Amygdala (tissue), 56 donors: ENCODE measurements at places on chromosomes 3 and 15.

GRCh38 chr15:35697549-35698299, 151.8 kb upstream of the DPH6 start:
- DNase-seq, result no peak

GRCh38 chr3:106170636-106171035, 301.8 kb upstream of the CBLB start:
- DNase-seq, result no peak

- no peak for DNase-seq
These were observed 428.1 kb downstream of the ROBO2 start for GRCh38 chr3:77467702-77468625.

- DNase-seq, result no peak
These were observed 402.2 kb downstream of the EPHB1 start for GRCh38 chr3:135197246-135197645.

GRCh38 chr3:148042663-148043445, 633.7 kb downstream of the ZIC1 start:
- DNase-seq, result no peak

GRCh38 chr15:79192462-79193036, 90.0 kb upstream of the ANKRD34C start:
- no peak for DNase-seq

DNA sequence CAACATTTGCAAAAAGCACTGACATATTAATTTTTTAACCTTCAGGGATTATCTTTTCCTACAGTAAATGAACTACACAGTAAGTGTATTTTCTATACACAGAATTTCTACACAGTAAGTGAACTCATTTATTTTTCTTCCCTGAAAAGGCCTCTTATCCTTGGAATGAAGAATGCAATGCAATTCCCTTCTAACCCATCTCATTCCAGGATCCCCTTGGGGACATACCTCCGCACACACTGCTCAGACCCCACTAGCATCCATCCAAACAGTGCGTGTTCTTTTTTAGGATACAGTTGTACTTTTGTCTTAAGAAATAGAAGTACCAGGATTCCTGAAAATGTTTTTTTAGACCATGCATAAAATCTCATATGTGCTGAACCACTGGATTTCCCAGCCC, 152.8 kb downstream of the UACA start:
- DNase-seq, result no peak

GRCh38 chr15:96947296-96948229, 617.1 kb downstream of the NR2F2 start:
- DNase-seq, result no peak

DNA sequence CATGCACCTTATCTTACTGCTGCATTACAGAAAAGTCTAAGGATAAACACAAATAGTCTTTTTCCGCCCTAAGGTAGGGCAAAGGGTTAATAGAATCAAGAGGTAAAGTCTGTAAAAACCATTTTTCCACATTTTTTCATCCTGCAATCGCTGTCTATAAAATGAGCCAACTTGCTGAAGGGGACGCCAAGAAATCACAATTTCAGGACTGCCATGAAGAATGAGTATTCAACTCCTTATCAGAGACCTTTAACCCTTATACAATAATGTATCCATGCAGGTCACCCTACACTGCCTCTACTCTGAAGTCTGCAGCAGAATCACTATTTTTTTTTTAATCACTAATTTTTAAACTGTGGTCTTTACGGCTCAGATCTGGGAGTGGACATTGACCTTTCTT, 1.1 kb upstream of the DNAJC13 start:
- DNase-seq, result no peak

DNA sequence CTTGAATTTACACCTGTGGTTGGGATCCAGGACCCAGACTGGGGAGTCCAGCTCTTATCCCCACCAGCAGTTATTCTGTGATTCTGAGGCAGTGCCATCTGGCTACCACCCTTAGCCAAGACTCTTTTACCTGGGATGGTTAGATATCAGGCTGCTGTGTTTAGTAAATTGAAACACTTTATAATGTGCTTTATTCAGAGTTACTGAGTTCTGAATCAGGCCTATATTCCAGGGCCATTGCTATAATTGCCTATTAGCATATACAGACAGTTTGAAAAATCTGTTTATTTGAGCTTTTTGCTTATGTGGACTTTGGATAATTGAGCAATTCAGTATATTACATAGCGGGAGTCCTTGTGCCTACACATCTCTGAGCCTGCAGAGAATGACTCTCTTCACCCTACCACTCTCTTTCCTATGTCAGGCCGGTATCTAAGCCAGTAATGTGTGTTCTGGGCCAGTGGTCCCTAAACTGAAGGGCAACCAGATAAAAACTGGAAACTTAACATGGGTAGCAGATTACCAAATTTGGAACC, 45.4 kb upstream of the TRAK1 start:
- DNase-seq, result no peak

- DNase-seq, result no peak
These were observed 192.2 kb upstream of the GADL1 start for GRCh38 chr3:31086698-31087097.

DNA sequence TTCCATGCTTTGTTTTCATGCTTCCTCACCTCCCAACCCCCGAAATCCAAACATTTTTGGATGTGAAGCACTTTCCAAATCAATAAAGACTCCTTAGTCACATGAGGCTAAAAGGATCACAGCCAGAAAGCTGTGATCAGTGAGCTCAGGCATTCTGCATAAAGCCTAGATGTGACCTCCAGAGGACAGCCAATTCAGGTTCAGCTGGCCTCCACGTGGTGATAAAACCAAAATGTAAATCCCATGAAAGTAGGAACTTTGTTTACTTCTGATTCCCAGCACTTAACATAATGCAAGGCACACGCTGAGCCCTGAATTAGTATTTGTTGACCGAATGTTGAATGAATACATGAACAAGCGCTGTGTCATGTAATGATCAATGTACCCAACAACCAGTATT, 249.5 kb upstream of the EOMES start:
- no peak for DNase-seq

DNA sequence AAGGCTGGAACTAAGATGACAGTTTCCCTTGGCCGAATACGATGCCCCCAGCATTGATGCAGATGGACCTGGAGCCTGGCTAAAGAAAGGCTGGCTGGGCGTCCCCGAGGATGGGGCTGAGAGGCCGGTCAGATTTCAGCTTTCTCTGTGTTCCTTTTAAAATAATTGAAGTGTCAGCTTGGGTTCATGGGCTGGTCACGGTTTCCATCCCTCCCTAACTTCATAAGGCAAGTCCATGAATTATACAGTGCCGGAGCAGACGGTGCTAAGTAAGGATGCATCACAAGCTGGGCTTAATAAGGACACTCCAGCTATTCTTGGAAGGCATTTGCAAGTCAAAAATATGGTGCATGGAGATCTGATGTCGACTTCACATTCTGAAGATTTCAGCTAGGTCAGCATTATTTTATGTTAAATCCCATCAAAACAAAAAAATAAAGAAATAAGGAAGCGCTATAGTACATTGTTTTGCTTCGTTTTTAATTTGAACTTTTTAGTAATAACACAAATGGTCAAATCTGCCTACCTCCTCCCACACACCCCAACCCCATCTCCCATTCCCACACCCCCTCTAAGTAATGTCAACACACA, 220.8 kb downstream of the RPLP1 start:
- DNase-seq, result no peak

DNA sequence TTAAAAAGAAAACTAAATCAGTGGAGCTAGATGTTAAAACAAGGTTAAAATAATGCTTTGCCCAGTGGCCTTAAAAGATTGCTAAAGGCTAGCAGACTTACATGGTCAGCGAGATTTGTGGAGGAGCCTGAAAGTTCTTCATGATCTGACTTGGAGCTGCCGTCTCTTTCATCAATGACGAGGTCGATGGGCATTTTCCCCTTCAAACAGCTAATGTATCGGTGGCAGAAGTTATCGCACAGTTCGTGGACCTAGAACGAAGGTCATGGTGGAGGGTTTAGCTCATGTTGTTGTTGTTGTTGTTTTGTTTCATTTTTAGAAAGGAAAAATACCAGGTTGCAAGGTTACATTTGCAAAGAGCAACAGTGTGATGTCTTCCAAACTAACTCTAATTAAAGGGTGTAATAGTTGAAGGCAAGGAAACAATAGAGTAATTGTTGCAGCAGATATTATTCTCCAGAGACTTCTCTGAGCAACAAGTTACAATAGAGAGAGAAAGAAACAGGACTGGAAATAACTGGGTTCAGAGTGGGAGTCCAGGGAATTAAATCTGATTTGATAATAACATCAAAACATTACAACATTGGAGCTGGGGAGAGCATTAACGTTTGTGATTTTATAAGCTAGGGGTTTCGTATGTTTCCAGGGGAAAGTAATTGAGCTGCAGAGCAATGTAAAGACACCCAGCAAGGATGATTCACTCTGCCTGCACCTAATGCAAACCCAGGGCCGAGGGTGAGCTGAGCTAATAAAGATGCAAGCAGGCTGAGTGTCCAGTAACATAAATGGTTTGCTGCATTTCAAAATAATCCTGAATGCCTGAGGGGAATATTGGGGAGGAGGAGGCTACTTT, 6.6 kb downstream of the MEIS2 start:
- DNase-seq, result peak; percentile 17

DNA sequence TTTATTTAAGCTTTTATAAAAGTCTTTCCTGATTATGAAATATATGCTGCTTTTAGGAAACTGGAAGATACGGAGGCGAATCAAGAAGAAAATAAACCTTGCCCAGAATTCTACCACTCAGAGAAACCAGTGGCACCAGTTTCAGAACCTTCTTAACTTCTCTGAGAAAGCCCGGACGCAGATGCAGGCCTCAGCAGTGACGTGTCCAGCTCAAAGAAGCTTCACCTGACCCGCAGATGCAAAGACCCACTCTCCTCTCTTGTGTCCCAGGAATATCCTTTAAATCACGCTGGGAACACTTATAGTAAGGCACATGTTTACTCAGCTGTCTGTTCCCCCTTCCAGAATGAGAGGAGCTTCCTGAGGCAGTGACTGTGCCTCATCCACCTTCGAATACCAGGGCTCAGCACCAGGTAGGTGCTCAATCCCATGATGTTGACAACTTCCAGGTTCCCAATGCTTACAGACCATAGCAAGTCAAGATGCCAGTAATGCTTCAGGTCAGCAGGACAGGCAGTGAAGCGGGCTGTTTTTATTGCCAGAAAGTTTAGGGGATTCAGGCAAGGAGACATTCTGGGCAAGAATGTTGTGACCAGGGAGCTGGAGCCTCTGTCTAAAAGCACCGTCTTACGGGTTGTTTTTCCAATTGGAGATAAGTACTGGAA, 39.9 kb upstream of the LDHAL6B start:
- DNase-seq, result no peak

- peak; percentile 85 for DNase-seq
These were observed at the start of gene C15orf40 for GRCh38 chr15:83011271-83012075. Gene C15orf40 (minus strand): TSS chr15:83011639. CDS start chr15:83011607, 32 bp downstream.

GRCh38 chr3:52851348-52851747, 16.5 kb upstream of the MUSTN1 start:
- DNase-seq, result no peak

DNA sequence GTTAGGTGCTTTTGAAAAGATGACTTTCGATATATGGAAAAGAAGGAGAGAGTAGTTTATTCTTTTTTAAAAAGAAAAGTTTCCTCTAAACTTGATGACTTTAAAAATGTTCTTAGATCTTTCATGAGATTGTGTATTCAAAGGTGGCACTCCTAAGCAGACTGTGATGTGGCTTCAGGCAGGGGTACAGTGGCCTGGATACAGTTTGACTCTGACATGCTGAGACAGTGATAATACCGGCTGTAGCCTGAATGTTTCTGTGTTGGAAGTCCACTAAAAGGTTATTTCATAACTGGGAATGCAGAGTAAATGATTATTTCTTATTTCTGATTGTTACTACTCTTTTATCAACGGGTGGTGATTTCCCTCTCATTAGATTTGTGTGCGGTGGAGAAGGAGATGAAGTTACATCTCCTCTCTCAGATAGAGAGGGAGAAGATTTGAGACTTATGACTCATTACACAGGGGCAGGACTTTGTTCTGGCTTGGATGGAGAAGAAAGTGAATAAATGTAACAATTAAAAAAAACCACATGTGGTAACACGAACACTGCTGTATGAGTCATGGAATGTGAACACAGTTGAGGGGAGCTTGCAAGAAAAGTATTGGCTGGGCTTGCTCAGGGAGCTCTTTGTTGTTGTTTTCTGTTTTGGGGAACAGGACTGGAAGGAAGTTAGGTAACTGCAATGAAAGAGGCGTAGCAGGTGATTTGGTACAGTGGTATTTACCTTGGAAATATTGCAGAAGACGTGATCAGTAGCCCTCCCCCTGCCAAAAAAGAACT, 21.6 kb downstream of the SPTSSB start:
- no peak for DNase-seq

- no peak for DNase-seq
These were observed 250.1 kb upstream of the LYSMD4 start for GRCh38 chr15:99983171-99983885.

- DNase-seq, result no peak
These were observed 150.7 kb upstream of the TLE3 start for GRCh38 chr15:70248116-70249025.

DNA sequence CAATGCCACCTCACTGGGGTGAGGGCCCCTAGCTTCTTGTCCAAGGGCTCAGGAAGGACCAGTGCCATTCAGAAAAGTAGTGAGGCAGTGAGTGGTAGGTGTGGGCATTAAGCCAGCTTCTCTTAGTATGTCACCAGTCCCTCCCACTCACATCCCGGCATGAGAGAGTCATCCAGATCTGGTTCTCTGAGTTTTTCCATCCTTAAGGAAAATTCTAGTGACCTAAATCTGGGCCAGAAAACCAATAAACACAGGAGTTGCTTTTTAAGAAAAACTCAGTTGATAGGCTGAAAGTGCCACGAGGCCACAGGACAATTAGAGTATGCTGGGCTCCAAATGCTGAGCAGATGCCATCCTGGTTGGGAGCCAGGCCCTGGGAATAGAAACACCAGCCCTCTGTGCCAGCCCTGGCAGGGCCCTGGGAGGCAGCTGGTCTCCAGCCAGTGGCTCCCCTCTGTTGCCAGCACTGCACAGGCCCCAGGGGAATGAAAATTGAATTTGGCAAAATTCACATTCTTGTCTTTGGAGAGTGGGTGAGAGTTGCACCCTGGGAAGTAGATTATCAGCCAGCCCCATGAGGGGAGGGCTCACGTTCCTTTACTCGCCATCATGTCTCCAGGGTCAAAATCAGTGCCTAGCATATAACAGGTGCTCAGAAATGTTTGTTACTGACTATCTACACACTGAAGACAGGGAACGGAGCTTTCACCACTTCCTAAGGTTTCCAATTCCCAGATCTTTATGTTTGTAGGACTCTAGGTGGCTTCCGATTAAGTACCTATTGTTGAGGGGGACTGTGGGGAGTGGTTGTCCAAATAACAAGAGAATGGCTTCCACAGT, 52.8 kb downstream of the FAM43A start:
- DNase-seq, result peak; percentile 26

- DNase-seq, result no peak
These were observed 42.0 kb downstream of the SST start for GRCh38 chr3:187628169-187628568.
